ENCODE measurements at places on chromosomes 1 and 21. TPM values are rescaled to one million over a fixed set of nuclear protein-coding genes. Genes with fewer than 3 reads are reported as not detected.

The TFAP2E gene
- total RNA-seq, result 9.0 TPM

The SLAMF9 gene
- not detected for total RNA-seq

- no peak overlapping the region for H3K27ac ChIP-seq
- H3K36me3 ChIP-seq, result peaks cover 9% of the 10 kb centered on the region
- H3K4me3 ChIP-seq, result no peak overlapping the region
- H3K4me1 ChIP-seq, result peaks cover 11% of the 10 kb centered on the region
- no peak for DNase-seq
Measured at GRCh38 chr1:46039571-46040052, 92.8 kb downstream of the PIK3R3 start.

GRCh38 chr1:41444785-41445184 lies 39.7 kb downstream of the EDN2 start:
- H3K4me1 ChIP-seq, result peaks cover 31% of the 10 kb centered on the region
- no peaks in the 10 kb centered on the region for H3K27me3 ChIP-seq
- DNase-seq, result no peak
- no peak overlapping the region for H3K4me3 ChIP-seq
- H3K27ac ChIP-seq, result no peak overlapping the region

The LEPROT gene
- 37.6 TPM for total RNA-seq
